ENCODE measurements at places on chromosomes 5 and 9.

GRCh38 chr9:96158909-96159575 is 142.9 kb downstream of the HSD17B3 start:
- peak; percentile 9 for DNase-seq

- DNase-seq: no peak
Measured at GRCh38 chr9:38254756-38255155, 137.7 kb upstream of the ALDH1B1 start.

DNA sequence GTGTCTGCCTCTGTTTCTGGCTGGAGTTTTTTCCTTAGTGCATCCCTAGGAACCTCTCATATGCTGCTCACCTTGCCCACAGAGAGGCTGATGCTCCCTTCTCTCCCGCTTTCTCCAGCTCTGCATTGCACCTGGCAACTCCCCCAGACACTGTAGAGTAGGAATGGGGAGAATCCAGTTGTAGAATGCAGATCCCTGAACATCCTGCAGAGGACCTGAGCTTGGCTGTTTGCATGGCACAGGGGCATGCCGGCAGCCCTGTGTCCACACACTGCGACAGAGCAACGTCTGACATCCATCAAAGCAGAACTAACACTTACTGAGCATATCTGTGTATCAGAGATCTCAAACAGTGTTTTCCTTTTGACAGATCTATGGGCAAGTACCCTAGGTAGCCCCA is 19.9 kb downstream of the IDNK start:
- no peak for DNase-seq

DNA sequence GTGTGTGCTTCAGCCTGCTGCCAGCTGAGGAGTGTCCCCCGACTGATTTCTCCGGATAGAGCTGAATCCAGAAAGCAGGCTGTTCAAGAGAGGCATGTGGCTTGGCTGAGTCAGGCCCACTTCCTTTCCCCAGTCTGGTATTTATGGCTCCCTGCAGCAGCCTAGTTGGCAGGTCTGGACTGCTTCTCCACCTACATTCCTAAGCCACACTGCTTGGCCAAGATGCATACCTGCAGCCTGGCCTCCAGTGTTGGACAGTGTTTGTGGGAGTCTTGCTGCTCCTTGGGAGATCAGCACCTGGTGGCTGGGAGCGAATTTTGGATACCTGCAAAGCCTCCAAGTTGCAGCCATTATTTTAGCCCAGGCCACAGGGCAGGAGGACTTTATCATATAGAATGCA is 670.8 kb downstream of the ACTL7B start:
- DNase-seq: peak; percentile 57

GRCh38 chr5:33315189-33315588 is 125.6 kb upstream of the TARS1 start:
- no peak for DNase-seq

GRCh38 chr9:134210511-134210907 is 46.1 kb upstream of the RNU6ATAC start:
- no peak for DNase-seq

- DNase-seq: no peak
Measured at GRCh38 chr5:89728134-89728533, 681.4 kb downstream of the CETN3 start.

GRCh38 chr9:70832492-70832891 is 288.9 kb downstream of the TRPM3 start:
- DNase-seq: no peak
